Activated CD4-positive, alpha-beta T cell treated with anti-CD3 and anti-CD28 coated beads, Interleukin-2, amount 10 ng/mL, durations not matched to agents 7 days and 5 days (primary cell): ENCODE measurements at places on chromosomes 11 and 22. TPM values are rescaled to one million over a fixed set of nuclear protein-coding genes. Genes with fewer than 3 reads are reported as not detected.

Gene PITPNB
- total RNA-seq, result 83.2 TPM

DNA sequence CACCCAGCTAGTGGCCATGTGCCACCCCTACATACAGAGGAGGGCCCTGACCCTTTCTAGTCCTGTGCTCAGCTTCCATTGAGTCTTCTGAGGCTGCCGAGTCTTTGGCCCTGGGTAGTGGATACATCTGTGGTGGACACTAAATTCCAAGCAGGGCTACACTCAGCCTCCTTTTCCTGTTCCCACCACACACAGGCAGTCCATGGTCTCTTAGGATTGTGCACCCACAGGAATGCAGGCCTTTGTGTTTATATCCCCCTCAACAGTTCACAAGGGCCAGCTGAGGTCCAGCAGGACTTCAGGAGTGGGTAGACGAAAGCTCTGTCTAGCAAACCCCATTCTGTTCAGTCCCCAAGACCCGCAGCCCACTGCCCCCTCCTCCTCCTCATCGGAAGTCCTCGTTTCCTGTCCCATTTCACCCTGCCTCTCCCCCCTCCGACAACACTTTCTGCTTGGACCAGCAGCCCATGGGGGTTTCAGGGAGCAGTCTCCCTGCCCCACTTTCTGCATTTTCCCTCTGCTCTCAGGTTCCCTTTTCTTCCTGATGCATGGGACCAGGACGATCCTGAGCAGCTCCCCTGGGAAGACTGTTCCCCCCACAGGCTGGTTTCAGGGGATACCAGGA, 91.8 kb downstream of the SWAP70 start:
- DNase-seq, result no peak
- no peaks in the 10 kb centered on the region for H3K27me3 ChIP-seq
- H3K4me1 ChIP-seq, result peaks cover 43% of the 10 kb centered on the region
- no peak overlapping the region for H3K27ac ChIP-seq
- H3K36me3 ChIP-seq, result no peaks in the 10 kb centered on the region

Gene DRICH1
- total RNA-seq, result 1.2 TPM

- H3K27ac ChIP-seq, result no peak overlapping the region
- H3K27me3 ChIP-seq, result no peaks in the 10 kb centered on the region
- no peak overlapping the region for H3K4me3 ChIP-seq
- DNase-seq, result no peak
Observed at GRCh38 chr11:68525930-68526329, 65.4 kb downstream of the PPP6R3 start.

DNA sequence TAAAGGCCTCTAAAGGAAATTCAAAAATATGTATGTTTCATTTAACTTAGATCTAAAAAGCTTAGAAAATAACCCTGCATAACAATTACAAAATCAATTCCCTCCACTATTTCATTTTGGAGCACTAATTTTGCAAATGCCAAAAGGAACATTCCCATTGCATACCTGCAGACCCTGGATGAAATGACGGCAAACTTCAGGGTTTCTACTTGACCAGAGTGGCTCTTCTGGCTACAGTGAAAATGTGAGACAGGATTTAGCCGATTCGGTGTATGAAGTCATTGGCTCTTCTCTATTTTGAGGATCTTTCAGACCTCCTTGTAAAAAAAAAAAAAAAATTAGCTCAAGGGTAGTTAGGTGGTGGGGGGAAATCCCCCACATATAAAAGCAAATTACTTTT, 44.1 kb downstream of the PAX6 start:
- H3K4me3 ChIP-seq, result no peak overlapping the region
- no peaks in the 10 kb centered on the region for H3K27me3 ChIP-seq
- no peak for DNase-seq
- no peaks in the 10 kb centered on the region for H3K36me3 ChIP-seq
- no peaks in the 10 kb centered on the region for H3K4me1 ChIP-seq
- H3K27ac ChIP-seq, result no peak overlapping the region

DNA sequence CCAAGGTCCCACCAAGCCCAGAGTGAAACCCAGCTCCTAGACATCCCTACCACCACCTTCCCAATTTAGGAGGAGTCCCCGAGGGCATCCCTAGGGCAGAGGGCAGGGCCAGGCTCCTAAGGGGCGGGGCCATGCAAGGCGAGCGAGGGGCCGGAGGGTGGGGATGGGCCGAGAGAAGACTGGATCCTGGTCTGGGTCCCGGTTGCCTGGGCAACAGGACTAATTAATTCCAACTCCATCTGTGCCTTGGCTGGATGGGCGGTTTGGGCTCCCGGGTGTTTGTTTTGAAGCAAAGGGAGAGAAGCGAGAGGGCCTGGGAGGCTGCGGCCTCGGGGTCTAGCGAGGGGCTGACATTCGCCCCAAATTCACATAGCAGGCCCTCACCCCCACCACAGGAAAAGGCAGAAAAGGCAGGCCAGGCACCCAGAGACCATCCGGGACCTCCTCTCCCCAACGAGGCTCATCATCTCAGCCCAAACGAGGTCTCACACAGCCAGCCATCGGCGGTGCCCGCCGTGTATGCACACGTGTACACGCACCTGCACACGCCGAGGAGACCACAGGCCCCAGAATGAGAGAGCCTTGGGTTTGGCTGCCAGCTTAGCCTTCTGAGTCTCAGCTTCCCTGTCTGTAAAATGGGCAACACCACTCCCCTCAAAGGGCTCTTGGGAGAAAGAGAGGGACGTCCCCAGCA, 23.9 kb downstream of the ELFN2 start:
- no peaks in the 10 kb centered on the region for H3K27me3 ChIP-seq
- DNase-seq, result no peak
- H3K4me3 ChIP-seq, result no peak overlapping the region

DNA sequence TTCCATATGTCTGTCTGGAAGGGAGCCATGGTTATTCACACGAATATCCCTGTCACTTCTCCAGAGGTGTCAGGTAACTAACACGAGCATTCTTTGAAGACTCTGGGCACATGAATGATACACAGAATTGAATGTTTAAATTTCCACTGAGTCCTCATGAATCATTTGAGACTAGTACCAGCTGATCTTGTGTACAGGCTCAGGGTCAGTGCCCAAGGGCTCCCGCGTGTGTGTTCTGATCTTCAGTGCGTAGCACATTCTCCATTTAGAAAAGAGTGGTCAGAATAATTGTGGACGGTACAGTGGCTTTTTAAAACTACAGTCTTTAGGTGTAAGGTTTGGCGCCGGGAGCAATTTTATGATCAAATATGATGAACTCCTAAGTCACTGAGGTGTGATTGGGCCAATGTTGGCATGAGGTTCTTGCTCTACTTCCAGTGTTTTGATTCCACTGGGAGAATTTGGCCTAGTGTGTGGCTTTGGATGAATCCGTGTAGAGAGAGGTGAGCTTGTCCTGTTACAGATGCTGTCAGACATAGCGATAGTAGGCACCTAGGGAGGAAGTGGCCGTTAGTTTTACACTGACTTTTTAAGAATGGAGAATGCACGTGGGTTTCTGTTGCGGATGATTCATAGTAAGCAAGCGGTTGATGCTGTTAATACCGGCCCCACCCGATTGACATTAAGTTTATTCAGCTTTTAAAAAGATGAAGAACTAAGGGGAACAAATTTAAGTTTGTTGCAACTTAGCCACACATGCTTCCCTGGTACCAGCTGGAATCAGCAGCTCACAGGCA, 22.2 kb downstream of the NUP50 start:
- peaks cover 64% of the 10 kb centered on the region for H3K36me3 ChIP-seq
- H3K4me1 ChIP-seq, result peaks cover 25% of the 10 kb centered on the region
- H3K27ac ChIP-seq, result no peak overlapping the region
- no peaks in the 10 kb centered on the region for H3K27me3 ChIP-seq

GRCh38 chr11:12159351-12160099, 49.1 kb downstream of the MICAL2 start:
- H3K36me3 ChIP-seq, result peaks cover 21% of the 10 kb centered on the region
- H3K27me3 ChIP-seq, result no peaks in the 10 kb centered on the region
- no peak overlapping the region for H3K27ac ChIP-seq
- H3K4me3 ChIP-seq, result no peak overlapping the region
- no peak for DNase-seq

Gene PNPLA5
- total RNA-seq, result not detected

- no peak for DNase-seq
- no peaks in the 10 kb centered on the region for H3K4me1 ChIP-seq
- H3K27me3 ChIP-seq, result peaks cover 2% of the 10 kb centered on the region
- no peak overlapping the region for H3K27ac ChIP-seq
Observed at GRCh38 chr11:18061351-18061750, 15.3 kb upstream of the TPH1 start.

- H3K27me3 ChIP-seq, result no peaks in the 10 kb centered on the region
- no peak overlapping the region for H3K4me3 ChIP-seq
- DNase-seq, result no peak
Observed at GRCh38 chr22:31173386-31174145, 13.6 kb downstream of the RNF185 start.

- H3K27me3 ChIP-seq, result no peaks in the 10 kb centered on the region
- no peaks in the 10 kb centered on the region for H3K4me1 ChIP-seq
- no peak overlapping the region for H3K27ac ChIP-seq
Observed at GRCh38 chr22:33600113-33600512, 320.2 kb downstream of the LARGE1 start.

DNA sequence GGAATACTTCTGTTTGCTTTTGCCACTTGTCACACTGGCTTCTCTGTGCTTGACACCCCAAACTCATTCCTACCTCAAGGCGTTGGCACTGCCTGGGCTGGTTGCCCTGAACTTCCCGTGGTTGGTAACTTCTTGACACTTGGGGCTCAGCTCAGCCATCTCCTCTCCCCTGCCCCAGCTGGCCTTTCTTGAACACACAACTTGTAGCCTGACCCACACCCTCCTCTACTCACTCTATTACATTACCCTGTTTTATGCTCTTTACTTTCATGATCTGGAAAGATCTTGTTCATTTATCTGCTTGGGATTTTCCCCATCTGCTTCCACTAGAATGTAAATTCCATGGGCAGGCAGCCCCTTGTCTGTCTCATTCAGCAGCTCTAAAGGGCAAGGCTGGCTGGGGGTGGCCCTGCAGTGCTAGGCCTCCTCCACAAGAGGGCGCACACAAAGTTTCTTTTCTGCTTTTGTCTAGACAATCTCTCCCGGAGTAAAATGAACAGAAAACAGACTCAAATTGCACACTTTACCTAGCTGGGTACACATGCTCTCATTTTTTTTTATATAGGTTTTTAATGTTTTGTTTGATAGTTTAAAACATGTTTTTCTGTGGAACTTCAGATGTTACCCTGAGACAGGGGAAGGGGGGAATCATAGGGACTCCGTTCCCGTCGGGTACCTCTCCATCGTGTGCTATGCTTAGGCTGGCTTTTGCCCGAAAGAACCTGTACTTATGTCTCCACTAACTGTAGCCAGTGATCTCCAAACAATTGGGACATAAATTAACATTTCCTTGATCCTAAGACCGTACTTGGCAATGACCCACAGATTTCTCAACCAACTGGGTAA, 16.4 kb upstream of the MRGPRX2 start:
- peak; percentile 67 for DNase-seq
- no peak overlapping the region for H3K27ac ChIP-seq
- no peaks in the 10 kb centered on the region for H3K4me1 ChIP-seq
- no peak overlapping the region for H3K4me3 ChIP-seq
- no peaks in the 10 kb centered on the region for H3K36me3 ChIP-seq

Gene BIK
- total RNA-seq, result 1.4 TPM

Gene ZBTB16
- 7.4 TPM for total RNA-seq

DNA sequence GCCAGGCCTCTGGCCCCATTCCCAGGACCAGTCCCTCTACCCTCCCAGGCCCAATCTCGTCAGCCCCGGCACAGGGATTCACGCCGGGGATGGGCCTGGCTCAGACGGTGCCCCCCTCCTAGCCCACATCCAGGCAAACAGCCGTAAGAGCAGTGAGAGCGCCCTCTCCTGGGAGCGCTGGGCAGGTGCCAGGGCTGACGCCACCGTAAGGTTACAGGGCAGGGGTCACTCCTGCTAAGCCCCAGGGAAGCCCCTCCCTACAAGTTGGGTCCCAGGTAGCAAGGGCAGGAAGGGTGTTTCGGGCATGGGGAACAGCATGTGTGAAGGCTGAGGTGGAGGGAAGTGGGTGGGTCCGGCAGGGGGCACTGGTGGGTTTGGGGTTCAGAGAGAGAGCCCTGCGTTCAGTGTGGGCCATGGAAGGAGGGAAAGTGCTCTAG, 19.2 kb upstream of the PPARA start:
- no peak overlapping the region for H3K4me3 ChIP-seq
- H3K36me3 ChIP-seq, result no peaks in the 10 kb centered on the region
- no peaks in the 10 kb centered on the region for H3K27me3 ChIP-seq
- H3K27ac ChIP-seq, result no peak overlapping the region
- no peaks in the 10 kb centered on the region for H3K4me1 ChIP-seq
- no peak for DNase-seq

- no peak for DNase-seq
- no peaks in the 10 kb centered on the region for H3K27me3 ChIP-seq
- H3K36me3 ChIP-seq, result peaks cover 18% of the 10 kb centered on the region
- no peak overlapping the region for H3K27ac ChIP-seq
- H3K4me3 ChIP-seq, result no peak overlapping the region
- H3K4me1 ChIP-seq, result peaks cover 15% of the 10 kb centered on the region
Observed at GRCh38 chr11:95132956-95133355, 43.3 kb downstream of the ENDOD1 start.

GRCh38 chr11:36617543-36618362, 19.7 kb upstream of the RAG2 start:
- peaks cover 10% of the 10 kb centered on the region for H3K27me3 ChIP-seq
- no peaks in the 10 kb centered on the region for H3K36me3 ChIP-seq
- H3K4me1 ChIP-seq, result peaks cover 2% of the 10 kb centered on the region
- no peak overlapping the region for H3K27ac ChIP-seq
- no peak overlapping the region for H3K4me3 ChIP-seq
- no peak for DNase-seq

DNA sequence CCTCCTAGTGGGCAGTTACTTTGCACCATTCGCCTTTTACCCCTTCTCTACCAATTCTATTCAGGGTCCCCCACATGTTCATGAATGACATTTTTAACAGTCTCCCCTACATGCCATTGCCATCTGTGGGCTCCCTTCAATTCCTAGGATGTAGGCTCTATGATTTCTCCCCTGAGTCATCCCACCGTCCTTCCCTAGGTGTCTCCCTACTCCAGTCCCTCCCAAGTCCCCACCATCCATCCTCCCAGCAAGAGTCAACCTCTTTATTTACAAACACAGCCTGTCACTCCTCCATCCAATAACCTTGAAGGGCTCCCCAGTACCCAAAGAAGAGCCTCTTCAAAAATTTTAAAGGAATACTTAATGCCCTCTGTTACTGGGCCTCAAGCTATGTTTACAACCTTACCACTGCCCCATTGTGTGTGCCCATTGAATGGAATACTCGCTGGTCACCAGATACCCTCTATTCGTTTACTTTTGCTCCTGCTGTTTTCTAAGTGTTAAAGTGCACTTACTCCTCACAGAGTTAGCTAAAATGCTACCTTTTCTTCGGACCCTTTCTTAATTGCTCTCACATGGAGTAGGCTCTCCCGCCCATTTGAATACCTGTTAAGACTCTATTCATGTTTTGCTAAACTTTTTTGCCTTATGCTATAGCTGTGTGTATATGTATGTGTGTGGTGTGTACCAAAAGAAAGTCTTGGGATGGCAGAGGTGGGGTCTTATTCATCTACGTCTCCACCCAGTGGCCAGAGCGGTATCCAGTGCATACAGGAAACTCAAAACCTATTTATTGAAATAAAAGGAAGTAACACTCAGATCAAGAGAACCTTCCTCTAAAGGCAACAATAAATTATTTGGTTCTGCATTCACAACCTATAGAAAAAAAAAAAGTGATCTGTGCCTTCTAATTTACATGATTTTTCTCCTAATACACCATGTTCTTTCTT, 235.8 kb upstream of the CCDC90B start:
- DNase-seq, result no peak
- H3K27ac ChIP-seq, result no peak overlapping the region
- H3K36me3 ChIP-seq, result no peaks in the 10 kb centered on the region
- peaks cover 4% of the 10 kb centered on the region for H3K27me3 ChIP-seq
- H3K4me3 ChIP-seq, result no peak overlapping the region
- peaks cover 2% of the 10 kb centered on the region for H3K4me1 ChIP-seq

GRCh38 chr11:128261011-128261421, 326.3 kb downstream of the ETS1 start:
- H3K27ac ChIP-seq, result no peak overlapping the region
- no peaks in the 10 kb centered on the region for H3K36me3 ChIP-seq
- DNase-seq, result no peak
- H3K27me3 ChIP-seq, result peaks cover 8% of the 10 kb centered on the region
- peaks cover 1% of the 10 kb centered on the region for H3K4me1 ChIP-seq
